ENCODE measurements at places on chromosomes 4 and X.
A peak's percentile ranks its signal among the peaks of the same experiment; 100 is the strongest.

GRCh38 chr4:20426028-20426427 lies 174.3 kb downstream of the SLIT2 start:
- DNase-seq, result no peak

DNA sequence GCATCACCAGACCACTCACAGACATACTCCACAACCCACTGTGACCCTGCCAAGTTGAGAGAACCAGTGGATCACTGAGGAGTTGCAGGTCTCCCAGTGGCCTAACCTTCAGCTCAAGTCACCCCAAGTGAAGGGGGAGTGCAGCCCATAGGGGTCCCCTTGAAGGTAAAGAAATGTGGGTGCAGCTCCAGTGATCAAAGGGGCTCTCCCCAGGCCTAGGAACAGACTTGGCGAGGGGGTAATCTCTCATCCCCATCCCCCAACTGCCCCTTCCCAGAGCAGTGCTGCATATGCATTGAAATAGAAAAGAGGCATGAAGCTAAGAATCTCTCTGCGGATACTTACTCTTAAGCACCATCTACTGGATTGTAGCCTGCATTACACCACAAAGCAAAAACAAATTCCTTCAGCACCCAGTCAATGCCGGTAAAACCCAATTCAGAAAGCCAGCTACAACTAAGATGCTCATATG lies 27.0 kb downstream of the MAGEE1 start:
- peak; percentile 25 for DNase-seq

- DNase-seq, result no peak
Measured at GRCh38 chr4:155367608-155368007, 9.2 kb downstream of the MAP9 start.

DNA sequence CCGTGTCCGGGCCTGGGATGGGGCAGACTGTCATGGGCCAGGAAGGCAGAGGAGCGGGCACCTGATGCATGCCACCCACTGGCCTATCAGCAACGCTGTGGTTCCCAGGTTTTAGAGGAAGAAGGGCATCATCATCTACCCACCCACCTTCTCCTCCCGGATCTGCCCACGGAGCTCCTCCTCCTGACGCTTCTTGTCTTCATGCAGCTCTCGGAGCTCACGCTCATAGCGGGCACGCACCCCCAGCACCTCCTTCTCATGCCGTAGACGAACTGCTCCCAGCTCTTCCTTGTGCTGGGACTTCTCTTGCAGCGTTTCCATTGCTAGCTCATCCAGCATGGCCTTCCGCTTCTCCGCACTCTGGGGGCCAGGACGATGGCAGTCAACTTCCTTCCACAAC lies 11.4 kb upstream of the KCND1 start:
- DNase-seq, result no peak

DNA sequence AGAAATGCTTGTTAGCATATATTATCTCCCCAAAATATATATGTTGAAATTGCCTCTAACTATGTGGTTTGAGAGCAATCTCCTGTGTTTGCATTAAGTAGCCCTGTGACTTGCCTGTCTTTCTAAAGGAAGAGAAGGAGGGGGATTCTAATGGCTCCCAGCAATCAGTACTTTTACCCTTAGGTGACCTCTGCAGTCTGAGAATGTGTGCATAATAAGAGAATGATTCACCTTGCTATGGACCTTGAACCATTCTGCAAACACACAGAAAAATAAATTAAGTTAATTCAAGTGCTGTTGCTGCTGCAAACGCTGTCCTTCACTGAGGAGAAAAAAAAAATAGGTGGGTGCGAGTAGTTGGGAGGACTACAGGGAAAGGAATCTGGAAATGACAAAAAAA lies 322.2 kb downstream of the IQCM start:
- no peak for DNase-seq

DNA sequence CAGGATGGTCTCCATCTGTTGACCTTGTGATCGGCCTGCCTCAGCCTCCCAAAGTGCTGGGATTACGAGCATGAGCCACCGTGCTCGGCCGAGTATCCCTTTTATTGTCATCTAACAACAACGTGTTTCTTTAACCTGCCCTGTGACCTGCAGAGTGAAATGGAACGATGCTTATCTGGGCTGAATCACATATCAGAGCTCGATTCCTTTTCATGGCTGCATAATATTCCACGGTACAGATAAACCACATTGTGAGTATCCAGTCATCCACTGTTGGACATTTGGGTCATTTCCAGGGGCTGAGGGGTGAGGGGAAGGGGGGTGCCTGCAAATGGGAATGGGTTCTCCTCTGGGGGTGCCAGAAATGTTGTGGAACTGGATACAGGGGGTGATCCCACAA lies 260.0 kb downstream of the ASMT start:
- DNase-seq, result no peak

GRCh38 chr4:87213421-87214075 lies 6.9 kb downstream of the KLHL8 start:
- DNase-seq, result no peak

DNA sequence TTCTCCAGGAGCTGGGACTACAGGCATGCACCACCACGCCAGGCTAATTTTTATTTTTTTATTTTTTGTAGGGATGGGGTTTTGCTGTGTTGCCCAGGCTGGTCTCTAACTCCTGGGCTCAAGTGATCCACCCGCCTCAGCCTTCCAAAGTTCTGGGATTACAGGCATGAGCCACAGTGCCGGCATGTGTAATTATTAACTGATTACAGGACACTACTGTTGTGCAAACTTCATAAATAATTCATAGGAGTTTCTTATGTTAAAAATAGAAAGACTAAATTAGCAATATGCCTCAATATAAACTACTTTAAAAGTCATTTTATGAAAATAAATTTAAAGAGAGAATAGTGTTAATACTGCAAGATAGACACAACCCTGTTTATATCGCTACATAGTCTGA lies 221.9 kb downstream of the SNCA start:
- DNase-seq, result no peak

DNA sequence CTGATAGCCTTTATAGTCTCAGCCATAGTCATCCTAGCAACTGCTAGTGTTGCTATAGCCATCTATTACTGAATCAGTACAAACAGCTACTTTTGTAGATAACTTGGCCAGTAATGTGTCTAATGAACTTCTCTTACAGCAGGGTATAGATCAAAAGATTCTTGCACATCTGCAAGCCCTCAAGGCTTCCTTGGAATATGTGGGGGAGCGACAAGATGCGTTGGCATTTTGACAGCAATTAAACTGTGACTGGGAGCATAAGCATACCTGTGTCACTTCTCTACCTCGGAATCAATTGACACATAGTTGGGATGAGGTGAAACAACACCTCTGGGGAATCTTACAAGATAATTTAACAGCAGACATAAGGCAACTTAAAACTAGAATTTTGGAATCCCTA lies 87.6 kb downstream of the TMEM144 start:
- no peak for DNase-seq

All from GM03348 (cell line).